ENCODE measurements at places on chromosomes 2 and 18.
A peak's percentile ranks its signal among the peaks of the same experiment; 100 is the strongest.

GRCh38 chr2:5287558-5288334 lies 404.4 kb upstream of the SOX11 start:
- no peak for DNase-seq

DNA sequence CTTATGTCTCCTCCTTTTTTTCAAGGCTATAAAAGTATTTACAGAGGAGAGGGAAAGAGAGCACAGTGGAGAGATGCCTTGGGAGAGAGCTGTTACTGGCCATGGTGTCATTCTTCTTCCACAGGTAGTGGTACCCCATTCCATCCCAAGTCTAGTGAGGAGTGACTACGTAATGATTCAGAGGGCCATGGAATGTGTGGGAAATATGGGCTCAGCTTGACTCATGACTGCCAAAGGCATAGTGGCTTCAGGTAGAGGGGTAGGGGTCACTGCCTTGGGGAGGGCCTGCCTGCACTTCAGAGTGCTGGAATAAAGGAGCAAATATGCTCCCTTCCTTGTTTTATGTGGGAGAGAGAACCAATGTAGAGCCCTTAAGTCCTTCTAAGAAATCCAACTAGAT lies 620.6 kb downstream of the IRS1 start:
- no peak for DNase-seq

- DNase-seq = no peak
Measured at GRCh38 chr18:64283059-64283458, 134.2 kb upstream of the LINC00305 start.

DNA sequence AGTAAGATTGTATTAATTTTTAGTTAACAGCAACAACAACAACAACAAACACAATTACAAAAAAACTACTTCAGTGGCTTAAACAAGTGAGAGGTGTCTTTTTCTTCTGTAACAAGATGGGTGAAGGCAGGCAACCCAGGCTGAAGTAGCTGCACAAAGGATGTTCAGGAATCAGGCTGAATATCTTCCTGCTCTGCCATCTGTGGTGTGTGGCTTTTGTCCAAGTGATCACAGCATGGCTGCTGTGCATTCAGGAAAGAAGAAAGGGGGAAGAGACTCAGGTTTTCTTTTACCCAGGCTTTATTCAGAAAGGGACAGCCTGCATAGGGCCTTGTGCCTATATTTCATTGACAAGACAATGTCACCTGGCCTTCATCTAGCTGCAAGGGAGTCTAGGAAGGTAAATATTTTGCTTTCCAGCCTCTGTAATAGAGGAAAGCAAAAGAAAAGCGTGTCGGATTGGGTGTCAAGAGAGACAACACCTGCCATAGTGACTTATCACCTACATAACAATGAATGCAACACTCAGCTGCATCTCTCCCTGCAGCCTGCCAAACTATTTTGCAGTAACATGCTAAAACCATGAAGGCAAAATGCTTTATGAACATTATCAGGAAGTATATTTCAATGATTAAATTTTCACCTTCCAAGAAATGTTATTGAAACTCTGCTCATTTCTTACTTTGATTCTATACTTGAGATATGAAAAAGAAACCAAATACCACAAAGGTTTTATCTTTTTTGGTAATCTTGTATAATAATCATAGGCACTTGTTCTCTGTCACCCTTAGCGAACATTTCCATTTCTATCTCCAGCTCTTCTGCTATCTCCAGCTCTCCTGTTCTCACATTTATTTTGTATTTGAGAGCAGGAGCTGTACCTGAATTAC lies 14.6 kb downstream of the G6PC2 start:
- DNase-seq = no peak

DNA sequence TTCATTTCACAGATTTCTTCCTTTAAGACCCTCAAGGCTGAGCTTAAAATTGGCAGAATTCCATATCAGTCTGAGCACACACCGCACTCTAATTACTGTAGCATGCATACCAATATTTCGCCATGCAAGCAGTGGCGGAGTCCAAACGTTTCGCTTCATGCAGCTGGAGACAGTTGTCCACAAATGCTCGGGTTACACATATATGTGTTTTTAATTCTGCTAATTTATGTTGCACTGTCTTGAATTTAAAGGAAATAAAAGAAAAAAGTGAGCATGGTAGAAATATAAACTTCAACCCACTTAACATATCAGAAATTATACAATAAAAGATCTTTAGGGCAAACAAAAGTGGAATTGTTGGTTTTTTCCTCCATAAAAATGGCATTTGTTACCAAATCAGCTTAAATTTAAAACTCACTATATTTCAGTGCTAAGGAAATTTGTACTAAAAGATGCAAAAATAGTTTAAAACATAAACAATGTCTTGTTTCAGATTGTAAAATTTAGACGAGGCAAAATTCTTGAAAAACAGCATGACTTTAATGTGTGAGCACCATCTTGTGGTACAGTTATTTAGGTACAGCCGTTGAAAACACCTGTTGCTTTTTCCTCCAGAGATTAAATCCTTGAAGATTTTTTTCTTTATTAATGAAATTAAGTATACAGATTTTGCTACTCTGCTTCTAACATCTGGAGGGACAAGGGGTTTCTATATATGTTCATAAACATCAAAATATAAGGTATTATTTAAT lies 24.1 kb upstream of the KANSL1L start:
- DNase-seq = peak; percentile 16

DNA sequence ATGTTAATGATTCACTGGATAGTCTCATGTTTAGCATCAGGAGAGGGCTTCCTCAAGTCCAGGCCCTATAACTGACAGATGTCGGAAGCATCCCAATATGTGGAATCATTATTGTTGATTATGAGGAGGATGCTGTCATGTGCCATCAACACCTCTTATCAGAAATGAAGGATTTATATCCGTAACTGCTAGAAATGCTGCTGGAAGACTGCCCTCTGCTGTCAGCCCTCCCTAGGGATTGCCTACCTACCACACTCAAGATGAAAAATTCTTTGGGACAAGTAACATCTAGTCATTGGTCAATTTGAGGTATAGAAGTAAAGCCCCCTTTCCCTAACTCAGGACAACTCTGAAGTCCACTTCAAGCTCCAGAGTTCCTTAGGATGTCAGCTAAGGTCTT lies 1166.5 kb upstream of the NXPH2 start:
- no peak for DNase-seq

DNA sequence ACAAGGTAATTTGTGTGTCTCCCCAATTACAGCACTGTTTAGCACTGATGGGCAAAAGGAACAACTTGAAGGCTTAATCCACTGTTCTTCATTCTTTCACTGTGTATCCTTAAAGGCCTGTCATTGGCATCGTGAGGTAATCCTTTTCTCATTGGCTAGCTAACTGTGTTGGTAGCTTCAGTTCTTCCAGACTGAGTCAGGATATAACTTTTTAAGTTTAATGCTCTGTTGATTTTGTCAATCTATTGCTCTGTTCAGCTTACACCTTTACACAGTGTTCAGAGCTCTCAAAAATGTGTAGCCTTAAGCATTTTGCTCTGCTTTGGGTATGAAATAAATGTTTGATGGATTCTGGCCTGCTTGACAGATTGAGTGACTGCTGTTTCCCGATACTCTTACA lies 148.2 kb downstream of the KIAA1328 start:
- no peak for DNase-seq

DNA sequence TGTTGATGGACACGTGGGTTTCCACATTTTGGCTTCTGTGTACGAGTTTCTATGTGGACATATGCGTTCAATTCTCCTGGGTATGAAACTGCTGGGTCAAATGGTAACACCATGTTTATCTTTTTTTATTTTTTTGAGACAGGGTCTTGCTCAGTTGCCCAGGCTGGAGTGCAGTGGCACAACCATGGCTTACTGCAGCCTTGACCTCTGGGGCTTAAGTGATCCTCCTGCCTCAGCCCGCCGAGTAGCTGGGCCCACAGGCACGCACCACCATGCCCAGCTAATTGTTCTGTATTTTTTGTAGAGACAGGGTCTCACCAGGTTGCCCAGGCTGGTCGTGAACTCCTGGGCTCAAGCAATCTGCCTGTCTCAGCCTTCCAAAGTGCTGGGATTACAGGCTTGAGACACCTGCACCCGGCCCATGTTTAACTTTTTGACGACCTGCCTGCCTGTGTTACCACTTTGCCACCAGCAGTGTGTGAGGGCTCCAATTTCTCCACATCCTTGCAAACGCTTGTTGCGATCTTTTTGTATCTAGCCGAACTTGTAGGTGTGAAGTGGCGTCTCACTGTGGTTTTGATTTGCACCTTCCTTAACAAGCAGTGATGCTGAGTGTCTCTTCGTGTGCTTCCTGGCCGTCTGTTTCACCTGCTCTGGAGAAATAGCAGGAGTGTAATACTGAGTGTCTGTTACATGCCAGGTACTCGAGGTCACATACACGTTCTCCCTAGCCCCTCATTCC lies 6.9 kb downstream of the HSBP1L1 start:
- no peak for DNase-seq

- DNase-seq = no peak
Measured at GRCh38 chr2:103738108-103738507, 976.3 kb downstream of the TMEM182 start.

DNA sequence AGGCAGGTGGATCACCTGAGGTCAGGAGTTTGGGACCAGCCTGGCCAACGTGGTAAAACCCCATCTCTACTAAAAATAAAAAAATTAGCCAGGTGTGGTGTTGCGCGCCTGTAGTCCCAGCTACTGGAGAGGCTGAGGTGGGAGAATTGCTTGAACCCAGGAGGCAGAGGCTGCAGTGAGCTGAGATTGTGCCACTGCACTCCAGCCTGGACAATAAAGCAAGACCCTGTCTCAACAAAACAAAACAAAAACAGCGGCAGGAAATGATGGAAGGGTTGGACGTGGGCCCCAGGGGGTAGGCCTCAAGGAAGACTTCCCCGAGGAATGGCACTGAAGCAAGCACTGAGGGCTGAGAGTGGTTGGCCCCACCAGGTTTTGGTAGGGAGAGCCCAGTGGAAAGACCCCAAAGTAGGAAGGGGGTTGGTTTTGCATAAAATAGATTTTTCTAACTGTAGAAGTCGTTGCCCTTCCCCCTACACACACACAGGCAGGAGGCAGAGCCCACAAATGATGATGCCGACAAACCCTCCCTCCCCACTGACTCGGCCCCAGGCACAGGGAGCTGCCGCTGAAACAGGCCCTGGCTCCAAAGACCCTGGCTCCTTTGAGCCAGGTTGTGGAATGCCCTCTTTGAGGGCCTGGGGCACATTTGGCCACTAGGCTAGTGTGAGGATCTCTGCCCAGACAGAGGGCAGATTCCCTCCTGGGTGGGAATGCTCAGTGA lies 104.8 kb downstream of the CABLES1 start:
- no peak for DNase-seq

DNA sequence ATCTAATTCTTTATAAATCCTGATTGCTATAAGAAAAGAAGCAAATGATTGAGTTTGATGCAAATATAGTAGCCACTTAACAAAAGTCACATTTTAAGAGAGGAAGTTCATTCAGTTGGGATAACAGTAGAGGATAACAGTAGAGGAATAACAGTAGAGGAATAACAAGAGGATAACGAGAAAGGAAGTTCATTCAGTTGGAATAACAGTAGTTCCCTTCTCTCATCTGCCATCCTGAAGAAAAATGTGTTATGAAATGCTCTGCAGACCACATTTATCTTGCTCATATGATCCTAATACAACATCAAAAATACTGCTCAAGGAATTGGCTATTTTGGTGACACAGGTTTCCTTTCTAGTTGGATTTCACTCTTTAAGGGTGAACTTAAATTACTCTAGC lies 105.3 kb upstream of the UNC80 start:
- no peak for DNase-seq

- no peak for DNase-seq
Measured at GRCh38 chr2:43043553-43043870, 182.9 kb downstream of the ZFP36L2 start.

- no peak for DNase-seq
Measured at GRCh38 chr18:22057908-22058527, 111.4 kb upstream of the GATA6 start.

GRCh38 chr2:58407487-58407886 lies 166.4 kb upstream of the FANCL start:
- no peak for DNase-seq

- DNase-seq = no peak
Measured at GRCh38 chr2:168371273-168372019, 84.6 kb upstream of the CERS6 start.

DNA sequence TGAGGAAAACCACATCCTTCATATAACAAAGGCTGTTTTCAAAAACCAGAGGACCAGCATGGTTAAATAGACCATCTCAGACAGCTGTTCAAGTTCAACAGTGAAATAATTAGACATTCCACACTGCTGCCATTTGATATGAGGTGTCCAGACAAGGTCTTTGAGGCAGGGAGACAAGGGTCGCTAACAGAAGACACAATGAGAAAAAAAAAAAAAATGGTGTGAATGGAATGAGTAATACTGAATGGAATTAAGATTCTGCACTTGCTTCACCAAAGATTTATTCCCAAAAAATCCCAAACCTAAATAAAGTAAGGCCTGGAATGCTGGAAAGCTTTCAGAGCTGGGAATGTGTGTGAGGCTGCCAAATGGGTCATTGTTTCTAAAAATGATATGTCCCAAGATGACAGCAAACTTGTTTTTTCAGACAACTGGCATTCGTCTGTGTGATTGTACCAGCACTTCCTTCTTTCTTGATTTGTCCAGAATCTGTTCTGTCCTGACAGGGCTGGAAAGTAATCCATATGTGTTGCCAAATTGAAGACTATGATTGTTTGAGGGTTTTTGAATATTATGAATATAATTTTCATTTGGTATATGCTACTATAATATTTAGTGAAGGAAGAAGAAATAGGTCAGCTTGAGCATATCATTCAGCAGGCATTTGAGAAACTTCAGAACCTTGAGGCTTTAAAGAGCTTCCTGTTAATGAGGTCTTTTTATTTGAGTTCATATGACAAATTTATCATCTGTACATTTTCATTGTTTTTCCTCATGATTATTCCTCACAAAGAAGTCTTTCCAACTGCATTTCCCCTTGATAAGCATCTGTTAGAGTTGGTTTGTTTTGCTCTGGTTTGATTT lies 85.2 kb upstream of the ITGA4 start:
- no peak for DNase-seq

DNA sequence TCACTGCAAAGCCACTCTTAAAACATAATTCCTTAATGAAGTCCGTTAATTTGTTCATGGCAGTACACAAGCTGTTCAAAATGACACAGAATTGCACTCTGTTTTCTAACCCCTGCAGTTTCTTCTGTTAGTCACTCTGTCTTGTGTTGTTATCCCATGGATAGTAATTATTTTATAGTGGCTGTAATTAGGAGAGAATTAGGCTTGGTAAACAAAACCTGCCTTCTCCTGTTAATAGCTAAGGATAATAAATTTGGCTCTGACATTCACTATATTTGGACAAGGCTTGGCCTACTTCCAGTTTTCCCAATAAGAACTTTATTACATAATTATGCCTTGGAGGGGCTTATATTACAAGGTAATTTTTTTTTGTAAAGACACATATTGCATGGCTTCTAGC lies 330.3 kb upstream of the FIGN start:
- DNase-seq = no peak

- no peak for DNase-seq
Measured at GRCh38 chr2:26305540-26305939, 40.4 kb upstream of the SELENOI start.

GRCh38 chr2:64700133-64700809 lies 46.6 kb upstream of the SERTAD2 start:
- peak; percentile 75 for DNase-seq

- DNase-seq = peak; percentile 44
Measured at GRCh38 chr2:109647636-109648035, 33.5 kb downstream of the SOWAHC start.

GRCh38 chr18:56580026-56580425 lies 58.4 kb downstream of the TXNL1 start:
- DNase-seq = no peak
